Stimulated activated CD4-positive, alpha-beta T cell treated with anti-CD3 and anti-CD28 coated beads, Interleukin-1b, Interleukin-23, amount 100 ng/mL, for 48 hours (primary cell): ENCODE measurements at places on chromosomes 3 and 15.

DNA sequence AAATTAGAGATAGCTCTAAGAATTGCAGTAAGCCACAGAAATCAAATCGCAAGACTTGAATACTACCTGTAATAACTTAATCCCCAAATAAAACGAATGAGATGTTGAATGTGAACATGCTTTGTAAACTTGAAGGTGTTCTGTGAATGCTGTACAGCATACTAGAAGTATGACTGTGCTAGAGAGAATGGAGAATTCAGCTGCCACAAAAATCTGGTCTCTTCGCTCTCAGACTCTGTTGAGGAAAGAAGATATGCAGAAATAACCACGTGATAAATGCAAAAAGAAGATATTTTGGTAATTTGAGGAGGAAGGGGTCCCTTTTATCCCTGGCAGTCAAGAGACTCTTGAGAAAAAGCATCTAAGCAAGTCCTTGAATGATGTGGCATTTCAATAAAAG lies 37.3 kb downstream of the ZBTB38 start:
- no peak for DNase-seq

GRCh38 chr3:197417441-197417840 lies 119.0 kb upstream of the DLG1 start:
- no peak for DNase-seq

DNA sequence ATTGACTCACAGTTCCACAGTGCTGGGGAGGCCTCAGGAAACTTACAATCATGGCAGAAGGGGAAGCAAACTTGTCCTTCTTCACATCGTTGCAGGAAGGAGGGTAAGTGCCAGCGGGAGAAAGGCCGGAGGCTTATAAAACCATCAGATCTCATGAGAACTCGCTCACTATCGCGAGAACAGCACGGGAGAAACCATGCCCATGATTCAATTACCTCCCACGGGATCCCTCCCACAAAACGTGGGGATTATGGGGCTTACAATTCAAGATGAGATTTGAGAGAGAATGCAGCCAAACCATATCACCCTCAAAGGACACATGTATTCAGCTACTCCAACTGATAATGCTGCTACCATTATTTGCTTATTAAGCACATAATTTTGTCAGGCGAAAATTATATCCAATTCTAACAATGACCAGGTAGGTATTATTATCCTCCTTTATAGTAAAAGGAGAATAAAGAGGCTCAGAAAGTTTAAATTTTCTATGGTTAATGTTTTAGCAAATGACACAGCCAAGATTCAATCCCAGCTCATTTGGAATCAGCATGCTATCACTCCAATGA lies 327.2 kb upstream of the CDIN1 start:
- no peak for DNase-seq

DNA sequence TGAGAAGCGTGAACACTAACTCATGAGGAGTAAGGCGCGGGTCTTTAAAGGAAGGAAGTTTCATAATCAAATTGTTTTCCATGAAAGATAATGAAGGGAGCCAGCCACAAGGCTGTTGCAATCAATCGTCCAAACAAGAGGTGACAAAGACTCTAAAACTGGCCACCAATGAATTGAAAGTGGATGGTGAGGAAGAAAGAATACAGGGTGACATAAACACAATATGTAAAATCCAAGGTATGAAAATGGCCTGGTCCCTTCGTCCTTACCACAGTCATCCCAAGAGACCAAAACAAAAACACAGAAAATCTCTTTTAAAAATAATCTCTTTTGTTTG lies 12.0 kb downstream of the CD86 start:
- DNase-seq, result no peak

GRCh38 chr3:195245531-195245951 lies 25.4 kb downstream of the XXYLT1 start:
- DNase-seq, result no peak

GRCh38 chr3:3105815-3106214 lies 4.4 kb downstream of the IL5RA start:
- no peak for DNase-seq

DNA sequence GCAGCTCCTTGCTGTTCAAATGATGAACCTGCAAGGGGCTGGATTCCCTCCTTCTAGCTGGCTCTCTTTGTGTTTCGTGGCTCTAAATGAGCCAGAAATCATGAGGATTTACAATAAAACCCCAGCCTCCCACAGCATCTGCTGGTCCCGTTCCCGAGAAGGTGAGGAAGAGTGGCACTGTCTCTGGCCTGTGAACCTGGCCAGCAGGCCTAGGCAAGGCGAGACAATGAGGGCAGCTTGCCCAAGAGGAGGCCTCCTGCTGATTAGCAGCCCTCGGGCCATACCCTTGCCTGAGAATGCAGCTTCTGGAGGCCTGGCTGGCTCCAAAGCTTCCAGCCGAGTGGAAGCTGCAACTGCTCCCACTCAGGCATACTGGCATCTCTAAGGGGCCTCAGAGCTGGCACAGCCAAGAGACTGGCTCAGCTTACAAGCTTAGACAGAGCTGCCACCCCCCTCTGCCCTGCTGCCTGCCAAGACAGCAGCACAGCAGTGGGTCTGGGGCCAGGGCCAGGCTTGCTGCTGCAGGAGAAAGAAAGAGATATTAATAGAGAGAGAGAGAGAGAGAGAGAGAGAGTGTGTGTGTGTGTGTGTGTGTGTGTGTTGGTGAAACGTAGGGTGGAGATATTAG lies 76.5 kb downstream of the HMG20A start:
- DNase-seq, result no peak

DNA sequence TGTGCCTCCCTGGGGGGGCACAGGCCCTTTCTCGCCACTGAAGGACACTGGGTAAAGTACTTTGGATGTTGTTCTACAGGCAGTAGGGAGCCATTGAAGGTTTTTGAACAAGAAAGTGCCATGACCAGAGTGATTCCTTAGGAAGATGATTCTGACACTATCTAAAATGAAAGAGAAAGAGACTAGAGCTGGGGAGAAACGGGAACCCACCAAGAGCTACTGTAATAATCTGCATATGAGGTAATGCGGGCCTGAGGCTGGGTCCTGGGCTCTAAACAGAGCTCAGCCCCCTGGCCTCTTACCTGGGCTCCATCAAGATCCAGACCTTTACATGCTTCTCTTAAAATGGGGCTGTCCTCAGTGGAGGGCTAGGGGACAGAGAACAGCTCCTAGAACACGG lies 24.9 kb downstream of the GRK7 start:
- DNase-seq, result no peak

GRCh38 chr3:156424758-156425157 lies 130.2 kb downstream of the SSR3 start:
- DNase-seq, result no peak

GRCh38 chr3:147215660-147216059 lies 190.7 kb downstream of the ZIC4 start:
- DNase-seq, result no peak

DNA sequence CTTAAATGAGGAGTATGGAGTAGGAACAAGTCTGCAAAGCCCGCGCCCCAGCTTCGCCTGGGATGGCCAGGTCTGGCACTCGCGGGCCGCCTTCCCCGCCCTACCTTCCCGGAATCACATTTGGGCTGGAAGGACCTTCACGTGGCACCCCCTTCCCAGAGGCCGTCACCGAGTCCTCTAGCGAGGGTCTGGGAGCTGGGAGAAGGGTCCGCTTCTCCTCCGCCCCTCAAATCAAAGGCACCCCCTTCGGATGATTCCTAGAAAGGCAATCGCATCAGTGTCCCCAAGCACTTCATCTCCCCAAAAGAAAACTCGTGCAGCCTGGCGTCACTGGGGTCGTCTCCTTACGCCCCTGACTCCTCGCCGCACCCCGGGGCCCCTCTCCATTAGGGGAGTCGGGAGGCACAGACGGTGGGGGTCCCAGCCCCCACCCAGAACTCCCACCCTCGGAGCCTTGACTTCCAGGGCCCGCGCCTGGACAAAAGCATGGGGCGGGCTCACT lies 380 bp downstream of the MYLK start:
- DNase-seq, result no peak

GRCh38 chr15:68699881-68700454 lies 120.7 kb downstream of the ANP32A start:
- DNase-seq, result no peak

GRCh38 chr3:52088445-52089367 lies 32.3 kb upstream of the DUSP7 start:
- DNase-seq, result no peak

- DNase-seq, result peak; percentile 67
These were observed 16.7 kb downstream of the SMAD3 start for GRCh38 chr15:67082007-67082536.

GRCh38 chr3:12643724-12644123 lies 20.2 kb downstream of the RAF1 start:
- DNase-seq, result no peak

DNA sequence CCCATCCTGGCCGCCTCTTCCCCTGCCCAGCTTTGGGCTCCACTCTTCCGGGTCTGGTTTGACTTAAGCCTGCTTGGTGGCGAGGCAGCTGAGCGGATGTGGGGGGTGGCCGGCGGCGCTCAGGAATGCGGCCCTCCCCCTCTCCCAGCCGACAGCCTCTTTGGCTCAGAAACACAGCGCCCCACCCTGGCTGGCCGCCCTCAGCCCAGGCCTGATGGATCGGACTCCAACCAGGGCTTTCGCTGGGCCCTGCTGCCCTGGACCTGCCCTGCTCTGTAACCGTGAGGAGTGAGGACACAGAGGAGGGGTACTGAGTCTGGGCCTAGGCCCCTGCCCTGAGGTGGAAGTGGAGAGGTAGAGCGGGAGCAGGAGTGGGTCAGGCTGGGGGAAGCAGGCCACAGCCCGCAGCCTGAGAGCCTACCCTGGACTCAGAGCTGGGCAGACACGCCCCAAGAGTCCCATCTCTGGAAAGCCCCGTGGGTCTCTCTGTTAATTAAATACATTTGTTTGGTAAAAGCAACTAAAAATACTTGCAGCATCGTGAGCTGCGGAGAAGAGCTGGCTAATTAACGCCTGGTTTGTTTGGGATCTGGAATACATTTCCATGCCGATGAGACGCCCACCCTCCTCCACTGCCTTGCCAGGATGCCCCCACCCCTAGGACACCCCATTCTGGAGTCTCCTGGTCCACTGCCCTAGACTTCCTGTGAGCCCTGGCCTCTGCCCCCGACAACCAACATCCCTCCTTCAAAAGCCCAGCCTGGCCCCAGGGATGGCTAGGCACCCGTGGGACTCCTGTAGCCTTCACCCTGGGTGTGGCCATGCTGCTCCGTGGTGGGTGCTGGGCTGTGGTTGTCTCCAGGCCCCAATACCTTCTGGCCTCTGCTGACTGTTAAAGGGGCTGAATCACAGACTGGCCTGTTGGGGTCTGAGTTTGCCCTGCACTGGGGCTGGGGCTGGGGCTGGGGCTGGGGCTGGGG lies 19.6 kb downstream of the PLXNA1 start:
- DNase-seq, result no peak

- no peak for DNase-seq
These were observed 5.8 kb upstream of the ATP11B start for GRCh38 chr3:182787302-182788036.

GRCh38 chr3:177615015-177615414 lies 417.7 kb upstream of the TBL1XR1 start:
- no peak for DNase-seq
